ENCODE measurements at places on chromosomes 12 and 14.
A peak's percentile ranks its signal among the peaks of the same experiment; 100 is the strongest.

DNA sequence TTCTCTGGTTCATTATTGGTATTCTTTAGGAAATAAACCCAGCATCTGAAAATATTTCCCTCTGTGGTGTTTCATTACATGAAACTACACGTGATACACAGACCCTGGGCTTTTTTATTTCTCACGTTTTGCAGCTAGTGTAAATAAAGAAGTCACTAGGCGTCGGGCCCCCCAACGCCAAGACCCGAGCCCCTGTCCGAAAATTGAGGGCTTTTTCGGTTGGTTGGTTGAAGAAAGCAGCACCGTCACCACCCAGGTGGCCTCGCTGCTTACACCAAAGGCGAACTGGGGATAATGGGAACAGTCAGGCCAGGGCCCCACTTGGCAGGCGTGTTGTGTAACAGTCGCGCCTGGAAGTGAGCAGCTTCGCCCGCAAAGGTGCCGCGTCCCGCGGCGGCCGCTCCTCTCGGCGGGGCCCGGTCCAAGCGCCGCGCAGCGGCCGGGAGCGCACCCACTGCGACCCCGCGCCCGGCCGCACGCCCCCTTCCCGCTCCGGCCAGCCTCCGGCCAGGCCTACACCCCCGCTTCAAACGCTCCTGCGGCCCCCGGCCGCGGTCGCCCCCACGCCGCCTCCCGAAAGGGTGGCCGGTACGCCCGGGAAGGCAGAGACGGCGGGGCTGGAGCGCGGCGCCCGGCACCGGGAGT lies 1.2 kb downstream of the DUSP16 start:
- DNase-seq, result peak; percentile 83

DNA sequence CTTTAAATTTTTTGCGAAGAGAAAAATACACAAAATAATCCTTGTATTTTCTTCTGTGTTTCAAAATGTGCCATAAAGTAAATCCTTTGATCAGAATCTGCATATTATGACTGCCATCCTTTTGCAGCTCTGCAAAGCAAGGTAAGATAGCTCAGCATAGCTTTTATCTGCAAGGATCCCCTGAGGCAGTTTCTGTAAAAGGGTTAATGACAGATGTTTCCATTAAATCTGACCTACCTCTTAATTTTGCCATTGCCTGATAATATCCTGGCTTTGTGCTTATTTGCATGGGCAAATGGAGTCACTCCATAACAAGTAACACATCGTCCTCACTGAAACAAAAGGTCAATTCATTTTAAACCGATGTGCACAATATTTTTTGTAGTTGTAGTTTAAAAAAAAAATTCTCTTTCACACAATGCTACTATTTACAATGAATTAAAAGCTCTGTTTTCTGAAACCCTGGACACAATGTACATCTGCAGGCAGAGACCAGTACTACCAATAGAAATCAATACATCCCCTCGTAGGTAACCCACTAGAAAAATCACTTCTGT lies 108.5 kb upstream of the SOX5 start:
- no peak for DNase-seq

- DNase-seq, result no peak
These were observed 94.0 kb downstream of the NAV3 start for GRCh38 chr12:77924703-77925102.

- no peak for DNase-seq
These were observed 100.8 kb downstream of the GRIN2B start for GRCh38 chr12:13880613-13881012.

GRCh38 chr14:26113911-26114640 lies 483.8 kb downstream of the NOVA1 start:
- DNase-seq, result no peak

DNA sequence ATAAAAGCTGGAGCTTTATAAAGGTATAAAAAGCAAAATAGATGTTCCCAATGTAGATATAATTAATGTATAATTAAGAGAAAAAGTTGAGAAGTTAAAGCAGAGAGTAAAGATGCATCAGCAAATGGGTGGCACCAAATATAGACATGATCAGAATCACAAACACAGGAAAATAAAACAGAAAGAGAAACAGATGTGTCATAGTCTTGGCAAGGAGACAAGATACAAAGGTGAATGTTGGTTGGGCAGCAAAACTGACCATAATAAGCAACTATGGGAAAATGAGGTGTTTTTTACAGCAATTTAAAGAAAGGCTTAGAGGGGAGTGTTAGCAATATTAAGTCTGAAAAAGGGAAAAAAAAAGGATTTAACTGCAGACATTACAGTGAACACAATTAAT lies 135.4 kb upstream of the CLEC14A start:
- DNase-seq, result no peak

- no peak for DNase-seq
These were observed 135.6 kb upstream of the HIF1A start for GRCh38 chr14:61559641-61560201.

DNA sequence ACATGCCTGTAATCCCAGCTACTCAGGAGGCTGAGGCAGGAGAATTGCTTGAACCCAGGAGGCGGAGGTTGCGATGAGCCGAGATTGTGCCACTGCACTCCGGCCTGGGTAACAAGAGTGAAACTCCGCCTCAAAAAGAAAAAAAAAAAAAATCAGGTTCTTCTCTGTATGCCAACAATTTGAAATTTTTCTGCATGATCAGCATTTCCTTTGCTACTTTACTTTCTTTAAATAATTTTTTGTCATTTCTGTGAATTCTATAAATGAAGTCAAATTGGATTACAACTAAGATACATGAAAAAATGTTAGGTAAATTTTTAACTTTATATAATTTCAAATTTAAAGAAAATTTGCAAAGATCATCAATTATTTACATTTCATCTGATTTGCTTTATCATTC lies 87.8 kb downstream of the NUMB start:
- no peak for DNase-seq

- no peak for DNase-seq
These were observed 257.4 kb downstream of the ZFP36L1 start for GRCh38 chr14:68535404-68536017.

- DNase-seq, result no peak
These were observed 53.2 kb downstream of the KCNK10 start for GRCh38 chr14:88269806-88270420.

GRCh38 chr14:23615856-23616255 lies 20.3 kb upstream of the DHRS2 start:
- DNase-seq, result no peak

DNA sequence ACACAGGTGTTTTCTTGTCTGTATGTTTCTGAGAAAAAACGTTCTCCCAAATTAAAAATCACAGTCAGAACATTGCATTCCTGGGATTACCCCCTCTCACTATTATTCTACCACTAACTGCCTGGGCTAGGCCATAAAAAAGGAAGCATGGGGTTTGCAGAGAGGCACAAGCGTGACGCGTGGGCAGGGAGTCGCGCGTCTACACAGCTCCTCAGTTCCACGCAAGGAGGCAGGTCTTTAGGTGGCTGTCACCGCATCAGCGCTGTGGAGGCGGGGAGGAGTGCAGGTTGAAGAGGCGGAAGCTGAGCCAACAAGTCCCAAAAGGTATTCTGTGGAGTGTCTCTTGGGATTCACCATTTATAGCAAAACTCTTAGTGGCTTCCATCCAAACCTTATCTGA lies 109.9 kb downstream of the RIMBP2 start:
- DNase-seq, result no peak

DNA sequence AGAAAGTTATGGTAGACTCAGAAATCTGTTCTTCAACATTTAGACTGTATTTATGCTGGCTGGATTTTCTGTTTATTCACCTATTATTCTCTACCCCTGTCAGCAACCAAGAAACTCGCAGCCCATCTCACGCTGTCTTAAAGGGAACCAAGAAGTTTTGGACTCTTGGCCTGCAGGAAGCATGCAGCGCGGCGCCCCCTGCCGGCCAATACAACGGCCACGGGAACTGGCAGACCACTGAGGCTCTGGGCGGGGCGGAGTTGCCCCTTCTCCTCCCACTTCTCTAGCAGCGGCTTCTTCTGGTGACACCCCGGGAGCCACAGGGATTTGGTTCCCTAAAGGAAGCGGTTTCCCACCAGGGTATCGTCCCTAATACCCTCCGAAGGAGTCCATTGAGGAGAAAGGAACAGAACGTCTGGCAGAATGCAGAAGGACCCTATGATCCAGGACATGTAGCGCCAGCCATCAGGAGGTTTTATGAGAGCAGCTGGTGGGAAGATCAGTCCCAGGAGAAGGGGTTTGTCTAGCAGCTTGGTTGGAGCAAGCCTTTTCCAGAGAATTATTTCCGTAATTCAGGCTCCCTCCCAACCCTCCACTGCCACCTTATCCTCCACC lies 21.0 kb upstream of the RNASE2 start:
- DNase-seq, result no peak

DNA sequence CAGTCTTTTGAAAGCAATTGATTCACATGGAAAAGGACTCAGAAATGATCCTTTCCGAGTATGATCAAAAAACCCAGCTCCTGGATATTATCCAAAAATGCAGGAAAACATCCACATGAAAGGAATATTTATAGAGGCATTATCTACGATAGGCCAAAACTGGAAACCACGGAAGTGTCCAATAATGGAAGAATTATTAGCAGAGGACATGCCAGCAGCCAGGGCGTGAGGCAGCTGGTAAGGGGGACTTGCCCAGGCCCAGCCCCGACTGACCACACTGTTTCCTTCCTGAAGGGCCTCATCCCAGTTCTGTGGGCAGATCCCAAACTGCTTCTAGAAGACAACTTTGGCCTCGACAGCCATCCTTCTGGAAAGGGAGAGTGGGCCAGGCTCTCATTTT lies 20.5 kb downstream of the ACTN1 start:
- DNase-seq, result no peak

GRCh38 chr14:61866932-61867920 lies 105.0 kb downstream of the SNAPC1 start:
- no peak for DNase-seq

DNA sequence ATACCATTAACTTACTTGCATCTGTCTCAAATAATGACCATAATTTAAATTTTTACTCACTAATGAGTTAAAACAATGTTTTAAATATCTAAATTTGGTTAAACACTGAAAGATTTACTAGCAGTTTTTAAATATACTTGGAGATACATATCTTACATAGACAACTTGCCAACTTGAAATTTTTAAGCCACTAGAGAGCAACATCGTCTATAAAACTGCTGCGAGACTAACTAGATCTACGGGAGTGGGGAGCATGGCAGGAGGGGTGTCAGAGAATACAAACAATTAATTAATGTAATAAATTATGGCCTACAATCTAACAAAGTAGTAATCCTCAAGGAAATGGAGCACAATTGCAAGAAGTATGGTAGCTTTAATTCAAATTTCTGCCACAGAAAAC lies 120.4 kb downstream of the LRRIQ1 start:
- no peak for DNase-seq

- DNase-seq, result no peak
These were observed 197.0 kb downstream of the ANO2 start for GRCh38 chr12:5748027-5748426.

- no peak for DNase-seq
These were observed 211.1 kb upstream of the RGS6 start for GRCh38 chr14:71720978-71721624.

DNA sequence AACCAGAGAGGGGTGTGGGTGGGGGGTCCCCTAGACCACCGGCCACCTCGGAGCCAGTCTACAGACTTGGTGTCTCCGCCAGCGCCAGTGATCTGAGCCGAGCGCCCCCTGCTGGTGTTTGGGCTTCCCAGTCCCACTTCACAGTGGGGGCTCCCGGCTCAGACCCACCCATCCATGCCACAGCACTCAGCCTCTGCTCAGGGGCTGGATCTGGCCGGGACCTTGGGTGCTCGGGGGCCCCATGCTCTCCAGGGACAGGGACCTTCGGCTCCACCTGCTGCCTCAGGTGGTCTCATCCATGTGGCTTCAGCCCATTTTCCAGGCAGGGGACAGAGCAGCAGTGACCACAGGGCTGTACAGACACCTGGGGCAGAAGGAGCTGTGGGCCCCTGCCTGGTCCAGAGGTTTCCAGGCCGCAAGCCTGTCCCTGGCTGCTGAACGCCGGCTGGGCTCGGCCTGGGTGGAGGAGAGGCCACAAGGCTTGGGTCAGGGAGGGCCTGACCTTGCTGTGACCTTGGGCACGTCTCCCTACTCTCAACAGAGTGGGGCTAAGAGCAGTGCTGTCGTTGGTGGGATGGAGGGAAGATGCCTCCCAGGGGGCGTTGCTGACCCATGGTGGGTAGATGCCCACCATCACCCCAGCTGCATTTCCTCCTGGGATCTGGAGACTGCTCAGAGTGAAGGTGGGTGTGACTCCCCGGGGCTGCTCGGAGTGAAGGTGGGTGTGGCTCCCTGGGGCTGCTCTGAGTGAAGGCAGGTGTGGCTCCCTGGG lies 86.3 kb downstream of the KIF26A start:
- DNase-seq, result peak; percentile 47

- no peak for DNase-seq
These were observed 195.7 kb upstream of the NEDD1 start for GRCh38 chr12:96711364-96711763.

DNA sequence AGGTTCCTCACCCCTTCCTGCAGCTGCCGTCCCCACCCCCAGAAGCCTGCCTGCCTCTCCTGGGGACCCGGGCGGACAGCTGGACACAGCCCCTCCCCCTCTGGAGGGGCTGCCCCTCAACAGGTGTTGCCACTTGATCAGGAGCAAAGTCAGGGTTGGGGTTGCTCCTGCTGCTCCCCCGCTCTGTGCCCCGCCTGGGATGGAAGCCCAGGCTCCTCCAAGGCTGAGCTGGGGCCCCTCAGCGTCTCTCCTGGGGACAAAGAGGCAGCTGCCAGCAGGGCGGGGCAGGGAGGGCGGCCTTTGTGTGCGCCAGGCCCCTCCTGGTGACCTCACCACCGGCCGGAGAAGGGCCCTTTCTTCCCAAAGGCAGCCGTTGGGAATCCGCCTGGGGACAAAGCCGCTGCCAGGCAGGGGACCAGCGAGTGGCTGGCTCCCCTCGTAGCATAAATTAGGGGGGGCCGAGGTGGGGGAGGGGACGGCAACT lies 13.7 kb downstream of the TRMT61A start:
- peak; percentile 87 for DNase-seq

DNA sequence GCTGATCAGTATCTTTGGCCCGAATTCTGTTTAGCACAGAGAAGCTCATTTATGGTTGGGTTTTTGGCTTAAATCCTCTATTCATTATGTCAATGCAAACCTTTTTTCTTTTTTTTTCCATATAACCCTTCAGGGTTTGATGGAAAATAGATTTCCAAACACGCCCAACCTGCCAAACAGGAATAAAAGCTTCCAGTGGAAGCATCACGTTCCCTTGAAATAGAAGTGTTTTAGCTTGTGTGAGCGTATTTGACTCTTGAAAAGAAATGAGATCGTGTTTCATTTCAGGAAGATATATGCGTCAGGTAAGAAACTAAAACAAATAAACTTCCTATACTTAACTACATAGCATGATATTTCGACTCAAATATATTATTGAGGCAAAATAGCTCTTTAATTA lies at the start of gene PIK3C2G:
Gene PIK3C2G (plus strand): TSS at position 246 of the 400 bp plus-strand sequence. CDS start 20,564 bp downstream, outside the sequence.
- DNase-seq, result peak; percentile 63
